ENCODE measurements at places on chromosomes 4 and X.

GRCh38 chrX:41931591-41931990 is 8.2 kb upstream of the CASK start:
- DNase-seq = no peak

DNA sequence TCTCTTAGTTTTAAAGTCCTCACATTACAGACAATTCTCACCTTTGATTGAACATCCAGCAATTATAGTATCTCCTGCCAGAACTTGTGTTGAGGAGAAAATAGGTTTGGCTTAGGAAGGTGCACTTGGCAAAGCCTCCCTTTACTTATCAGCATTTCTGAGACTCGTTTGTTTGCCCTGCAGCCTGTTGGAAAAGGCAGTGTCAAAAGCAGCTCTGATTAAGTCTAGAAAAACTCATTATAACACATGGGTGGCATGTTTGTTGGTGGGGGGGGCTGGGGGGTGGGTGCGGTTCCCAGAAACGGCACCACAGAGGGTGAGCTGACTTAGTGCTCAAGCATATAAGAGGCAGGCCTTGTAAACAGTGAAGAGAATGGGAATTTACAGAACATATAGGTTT is 21.7 kb upstream of the PUDP start:
- DNase-seq = no peak

- DNase-seq = no peak
These were observed 383.7 kb downstream of the IDS start for GRCh38 chrX:149121206-149121920.

GRCh38 chr4:10403633-10404445 is 53.4 kb downstream of the ZNF518B start:
- no peak for DNase-seq

- DNase-seq = no peak
These were observed 312.4 kb upstream of the DIPK2B start for GRCh38 chrX:45513042-45513441.

GRCh38 chr4:24896056-24896455 is 16.8 kb downstream of the CCDC149 start:
- no peak for DNase-seq

GRCh38 chr4:16082426-16083240 is 1.2 kb downstream of the PROM1 start:
- DNase-seq = no peak

DNA sequence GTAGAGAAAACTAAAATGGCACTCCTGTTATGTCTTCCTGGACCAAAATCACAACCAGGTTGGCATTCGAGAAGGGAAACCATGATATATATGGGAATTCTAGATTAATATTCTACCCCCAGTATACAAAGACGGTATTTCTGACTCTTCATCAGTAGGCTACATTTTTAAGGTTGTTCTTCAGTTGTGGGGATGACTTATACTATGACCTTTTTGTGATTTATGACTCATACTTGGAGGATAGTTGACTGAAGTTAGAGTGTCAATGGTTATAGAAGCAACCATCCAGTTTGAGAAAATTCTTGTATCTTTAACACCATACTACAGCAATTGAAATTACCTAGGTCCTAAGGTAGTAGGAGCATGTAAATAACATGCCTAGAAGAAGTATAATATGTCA is 49.8 kb upstream of the CYSLTR1 start:
- DNase-seq = no peak

- no peak for DNase-seq
These were observed 97.2 kb downstream of the CPZ start for GRCh38 chr4:8689741-8690140.

DNA sequence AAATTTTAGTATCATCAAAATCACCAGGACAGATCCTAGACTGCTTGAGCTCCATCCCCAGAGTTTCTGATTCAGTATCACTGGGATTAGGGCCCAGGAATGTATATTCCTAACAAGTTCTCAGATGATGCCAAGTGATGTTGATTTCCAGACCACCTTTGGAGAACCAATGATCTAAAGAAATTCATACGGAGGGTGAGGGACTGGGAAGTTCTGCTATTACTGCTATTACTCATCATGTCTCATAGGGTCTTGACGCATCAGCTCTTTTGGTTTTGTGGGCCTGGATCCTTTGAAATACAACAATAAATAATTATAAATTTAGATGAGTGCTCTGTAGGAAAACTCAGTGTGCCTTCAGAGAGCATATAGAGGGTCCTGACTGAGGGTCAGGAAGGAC is 59.8 kb upstream of the LGI2 start:
- DNase-seq = no peak

GRCh38 chr4:168641811-168642140 is 144.9 kb downstream of the PALLD start:
- DNase-seq = no peak

GRCh38 chrX:40012868-40013265 is 84.9 kb downstream of the BCOR start:
- no peak for DNase-seq

GRCh38 chrX:48938721-48939425 is 18.5 kb downstream of the OTUD5 start:
- no peak for DNase-seq

GRCh38 chr4:2353222-2354107 is 65.0 kb downstream of the ZFYVE28 start:
- no peak for DNase-seq

DNA sequence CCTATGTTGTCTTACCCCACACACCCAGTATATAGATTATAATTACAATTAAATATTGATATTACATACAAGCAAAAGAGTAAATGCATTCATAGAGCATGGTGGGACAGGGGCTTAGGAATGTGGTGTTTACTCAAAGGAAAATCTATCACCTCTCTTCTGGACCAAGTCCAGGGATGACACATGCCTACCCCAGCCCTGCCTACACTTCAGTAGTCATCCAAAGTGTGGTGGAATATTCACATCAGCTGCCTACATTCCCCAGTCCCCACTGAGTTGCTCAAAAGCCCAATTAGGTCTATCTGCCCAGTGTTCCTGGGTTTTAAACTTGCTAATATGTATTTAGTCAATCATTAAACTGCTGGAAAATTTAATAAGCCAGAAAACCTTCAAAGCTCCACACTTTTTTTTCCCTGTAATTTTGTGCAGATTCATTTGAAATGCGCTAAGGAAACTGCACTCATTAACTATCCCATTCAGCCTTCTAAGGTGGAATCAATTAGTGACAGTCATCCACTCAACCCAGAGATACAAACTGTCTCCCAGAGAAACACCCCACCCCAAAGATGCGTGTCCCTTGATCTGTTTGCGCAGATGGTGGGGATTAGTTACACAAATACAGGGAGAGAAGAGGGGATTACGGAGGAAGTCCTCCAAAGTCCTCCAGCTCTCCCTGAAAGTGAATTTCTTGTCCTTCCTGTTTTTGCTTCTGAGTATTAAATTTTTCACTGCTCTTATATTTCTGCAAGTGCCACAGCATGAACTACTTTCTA is 91.7 kb upstream of the KDR start:
- no peak for DNase-seq

DNA sequence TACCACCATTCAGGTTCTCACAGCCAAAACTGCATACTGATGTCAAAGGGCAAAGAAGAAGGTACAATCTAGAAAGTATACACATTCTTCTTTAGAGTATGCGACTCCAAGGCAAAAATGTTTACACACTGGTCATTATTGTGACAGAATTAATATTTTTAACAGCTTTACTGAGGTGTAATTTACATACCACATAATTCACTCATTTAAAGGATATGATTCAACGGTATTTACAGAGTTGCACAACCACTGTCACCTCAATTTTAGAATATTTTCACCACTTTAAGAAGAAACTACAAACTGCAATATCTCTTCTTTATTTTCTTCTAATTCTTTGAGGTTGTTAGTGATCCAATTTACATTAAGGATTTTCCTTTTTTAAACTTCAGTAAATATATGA is 325.4 kb upstream of the SMIM31 start:
- no peak for DNase-seq

DNA sequence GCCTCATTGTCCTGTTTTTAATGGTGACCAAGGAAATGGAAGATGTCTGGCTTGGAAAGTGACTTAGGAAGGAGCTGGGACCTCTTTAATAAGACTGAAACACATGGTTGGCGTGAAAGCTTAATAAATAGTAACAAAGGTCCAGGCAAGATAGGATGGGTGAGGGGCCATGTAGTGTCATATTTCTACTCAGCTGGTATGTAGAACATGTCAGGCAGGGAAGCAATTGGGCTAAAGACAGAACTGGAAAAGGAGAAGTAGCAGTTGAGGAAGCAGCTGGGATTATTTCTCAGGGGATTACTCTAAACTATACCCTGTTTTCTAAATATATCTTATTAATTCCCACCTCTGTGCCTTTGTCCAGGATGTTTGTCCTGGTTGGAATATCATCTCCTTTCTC is 18.6 kb downstream of the ITGB1BP2 start:
- no peak for DNase-seq

- no peak for DNase-seq
These were observed 7.4 kb downstream of the MSL3 start for GRCh38 chrX:11765449-11765848.

DNA sequence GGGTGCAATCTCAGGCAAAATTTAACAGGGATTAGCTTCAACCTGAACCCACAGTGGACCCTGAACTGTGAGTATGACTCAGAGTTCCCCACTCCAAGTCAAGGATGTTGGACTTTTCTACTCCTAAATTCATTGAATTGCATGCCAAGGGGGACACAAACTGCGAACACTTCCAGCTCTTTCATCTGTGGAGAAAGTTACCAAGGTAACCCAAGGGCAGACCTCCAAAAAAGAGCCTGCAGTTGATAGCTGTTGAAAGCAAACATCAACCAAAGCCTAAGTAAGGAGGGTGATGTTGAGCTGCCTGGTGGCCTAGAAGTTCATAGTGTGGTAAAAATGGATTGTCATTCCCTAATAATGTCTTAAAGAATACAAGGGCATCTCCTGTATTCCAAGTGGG is 1242.9 kb downstream of the C4orf33 start:
- no peak for DNase-seq

DNA sequence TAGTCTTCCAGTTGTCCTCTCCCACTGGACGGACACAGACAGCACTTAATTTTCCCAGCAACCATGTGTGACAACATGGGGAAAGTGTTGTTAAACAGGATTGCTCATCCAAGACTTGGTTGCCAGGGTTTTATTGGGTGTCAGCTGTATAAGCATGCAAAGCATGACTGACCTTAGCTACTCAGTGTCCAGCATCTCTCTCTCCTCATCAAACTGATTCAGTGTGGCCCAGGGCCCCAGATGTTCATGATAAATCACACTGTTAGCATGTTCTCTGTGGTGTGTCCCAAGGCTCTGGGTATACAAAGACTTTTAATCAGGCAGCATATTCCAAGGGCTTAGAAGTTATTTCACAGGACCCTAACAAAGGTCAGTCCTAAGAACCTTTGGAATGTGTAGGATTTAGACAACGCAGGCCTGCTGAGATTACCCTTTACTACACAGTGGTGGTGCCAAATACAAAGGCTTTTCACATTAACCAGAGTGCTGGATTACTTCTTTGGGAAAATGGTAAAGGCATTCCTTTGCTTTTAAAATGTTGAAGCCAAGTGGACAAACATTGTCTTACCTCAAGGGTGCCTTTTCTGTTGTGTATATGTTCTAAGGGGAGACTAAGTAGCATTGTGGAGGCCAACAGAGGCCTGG is 213.3 kb downstream of the GLUD2 start:
- DNase-seq = no peak

DNA sequence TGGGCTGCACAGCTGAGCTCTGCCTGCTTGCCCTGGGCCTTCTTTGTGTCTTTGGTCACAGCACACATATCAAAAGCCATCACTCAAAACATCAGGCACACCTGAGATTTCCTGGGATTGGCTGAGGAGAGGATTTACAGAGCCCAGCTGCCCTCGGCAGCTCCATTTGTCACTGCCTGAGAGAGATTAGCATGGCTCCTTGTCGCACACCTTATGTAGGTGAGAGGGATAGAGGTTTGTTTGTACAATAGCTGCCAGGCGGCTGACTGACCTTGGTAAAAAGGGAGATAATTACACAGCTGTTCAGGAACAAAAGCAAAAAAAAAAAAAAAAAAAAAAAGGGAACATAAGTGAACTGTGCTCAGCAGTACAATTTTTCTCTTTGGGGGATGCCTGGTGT is 63.2 kb downstream of the MGST2 start:
- DNase-seq = no peak

- no peak for DNase-seq
These were observed 4.1 kb upstream of the HPF1 start for GRCh38 chr4:169761846-169762245.

DNA sequence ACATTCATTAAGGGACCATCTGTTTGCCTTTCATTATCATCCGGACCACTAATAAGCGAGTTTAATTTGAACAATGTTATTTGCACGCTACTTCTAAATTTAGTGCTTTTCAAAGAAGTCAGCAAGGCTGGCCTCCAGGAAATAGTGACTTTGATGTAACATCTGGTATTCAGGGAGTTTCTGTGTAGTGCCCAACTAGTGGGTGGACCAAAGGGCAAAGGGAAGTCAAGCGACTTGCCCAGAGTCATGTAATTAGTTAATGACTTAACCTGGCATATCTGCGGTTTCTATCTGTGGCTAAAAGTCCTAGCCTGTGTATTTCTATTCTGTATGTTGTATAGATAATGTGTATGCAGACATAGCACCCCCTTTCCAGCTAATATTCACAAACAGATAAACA is 56.3 kb upstream of the LCORL start:
- DNase-seq = no peak

DNA sequence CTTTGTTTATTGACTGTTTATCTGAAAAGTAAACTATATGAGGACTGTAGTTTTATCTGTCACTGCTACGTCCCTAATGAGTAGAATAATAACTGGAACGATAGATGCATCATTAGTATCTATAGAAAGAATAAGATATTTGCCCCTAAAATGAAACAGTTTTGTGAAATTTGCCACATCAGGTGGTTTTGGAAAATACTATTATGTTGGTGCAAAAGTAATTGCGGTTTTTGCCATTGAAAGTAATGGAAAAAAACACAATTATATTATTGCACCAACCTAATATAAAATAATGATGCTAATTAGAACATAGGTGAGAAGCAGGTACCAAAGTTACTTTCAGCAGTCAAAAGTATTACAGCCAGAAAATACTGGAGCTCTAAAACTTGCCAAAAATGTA is 158.3 kb downstream of the PABPC4L start:
- no peak for DNase-seq

DNA sequence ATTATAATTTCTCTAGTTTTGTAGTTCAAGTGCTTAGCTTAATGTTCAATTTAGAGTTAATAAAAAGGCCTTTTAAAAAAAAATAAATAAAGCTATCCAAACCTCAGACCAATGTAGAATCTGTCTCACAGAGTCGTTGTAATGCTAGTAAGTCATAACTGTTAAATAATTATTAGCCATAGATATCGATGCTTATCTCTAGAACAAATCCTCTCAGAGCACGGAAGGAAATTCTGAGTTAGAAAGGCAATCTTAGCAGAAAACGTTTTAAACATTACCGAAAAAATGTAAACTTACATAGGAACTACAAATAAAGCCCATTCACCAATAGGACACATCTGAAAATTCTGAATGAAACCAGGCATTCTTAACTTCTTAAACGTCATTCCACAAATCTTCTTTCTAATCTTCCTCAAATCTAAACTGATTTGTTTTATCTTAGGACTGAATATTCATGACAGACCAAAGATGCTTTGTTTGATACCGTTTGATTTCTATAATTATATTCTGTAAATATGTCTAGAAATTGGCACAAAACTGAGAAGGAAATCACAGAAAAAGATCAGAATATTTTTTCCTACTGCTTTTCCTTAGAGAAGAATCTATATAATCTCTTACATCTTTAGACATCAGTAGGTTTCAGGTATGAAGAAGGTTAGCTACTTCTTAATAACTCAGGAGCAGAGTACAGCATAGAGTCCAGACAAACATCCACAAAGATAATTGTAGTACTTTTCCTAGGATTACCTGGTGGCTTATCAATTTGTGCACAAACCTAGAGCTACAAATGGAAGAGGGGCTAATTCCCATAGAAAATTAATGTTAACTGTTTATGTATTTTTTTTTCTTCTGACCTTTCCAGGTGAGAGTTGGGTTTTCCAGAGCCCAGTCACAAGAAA is 140.7 kb downstream of the BTC start:
- no peak for DNase-seq
